RPMI8226 (cell line): ENCODE measurements at places on chromosomes 2 and 18.

DNA sequence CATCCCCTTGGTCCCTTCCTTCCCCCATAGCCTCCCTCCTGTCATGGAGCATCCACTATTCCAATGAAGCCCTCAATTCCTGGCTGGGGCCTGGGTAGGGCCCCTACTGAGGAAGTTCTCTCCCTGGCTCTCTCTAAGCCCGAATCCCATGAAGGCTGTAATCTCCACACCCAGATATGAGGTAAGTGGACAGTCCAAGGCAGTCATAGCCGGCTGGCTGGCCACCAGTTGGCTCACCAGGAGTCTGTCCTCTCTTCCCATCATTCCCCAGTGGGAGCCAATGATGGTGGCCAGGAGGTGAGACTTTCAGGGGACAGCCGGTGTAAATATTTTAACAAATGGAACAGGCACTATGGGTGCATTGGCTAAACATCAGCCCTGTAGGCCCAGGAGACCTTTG is 6.8 kb upstream of the TAF1B start:
- DNase-seq, result no peak

DNA sequence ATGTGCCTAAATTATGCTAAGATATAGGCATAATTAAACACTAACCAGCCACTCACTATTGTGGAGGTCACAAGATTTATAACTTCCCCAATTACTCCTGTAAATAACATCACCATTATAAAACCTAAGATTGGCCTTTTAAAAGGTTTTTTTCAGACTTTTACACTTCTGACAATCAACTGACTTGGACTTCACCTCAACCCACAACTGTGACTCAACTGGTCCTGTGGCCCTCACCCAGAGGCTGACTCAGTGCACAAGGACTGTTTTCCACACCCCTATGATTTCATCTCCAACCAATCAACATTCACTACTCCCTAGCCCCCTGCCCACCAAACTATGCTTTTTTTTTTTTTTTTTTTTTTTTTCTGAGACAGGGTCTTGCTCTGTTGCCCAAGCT is 11.6 kb downstream of the TTR start:
- DNase-seq, result no peak

GRCh38 chr2:8794923-8795825 is 42.2 kb downstream of the KIDINS220 start:
- no peak for DNase-seq

DNA sequence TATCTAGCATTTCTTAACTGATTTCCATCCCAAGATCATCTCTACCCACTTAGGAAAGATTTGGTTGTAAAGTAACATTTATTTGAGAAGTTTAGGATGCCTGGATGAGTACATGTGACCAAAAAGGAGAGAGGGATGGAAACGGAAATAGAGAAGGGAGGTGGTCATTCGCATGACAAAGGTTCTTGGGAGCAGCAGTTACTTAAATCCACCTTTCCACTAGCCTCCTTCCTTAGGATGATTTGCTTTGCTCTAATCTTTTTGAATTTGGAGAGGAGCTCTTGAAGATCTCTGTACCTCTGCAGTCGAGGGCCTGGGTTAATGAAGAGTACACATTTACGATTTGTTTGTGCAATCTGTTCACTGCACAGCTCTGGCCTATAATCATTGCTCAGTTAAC is 623.5 kb downstream of the EPHA4 start:
- DNase-seq, result no peak

- DNase-seq, result no peak
Measured at GRCh38 chr2:168687314-168687713, 115.1 kb upstream of the NOSTRIN start.
